ENCODE measurements at places on chromosomes 4 and X.

- DNase-seq = no peak
Measured at GRCh38 chr4:149914119-149915115, 98.8 kb upstream of the IQCM start.

- DNase-seq = no peak
Measured at GRCh38 chr4:55080174-55080865, 45.1 kb downstream of the KDR start.

DNA sequence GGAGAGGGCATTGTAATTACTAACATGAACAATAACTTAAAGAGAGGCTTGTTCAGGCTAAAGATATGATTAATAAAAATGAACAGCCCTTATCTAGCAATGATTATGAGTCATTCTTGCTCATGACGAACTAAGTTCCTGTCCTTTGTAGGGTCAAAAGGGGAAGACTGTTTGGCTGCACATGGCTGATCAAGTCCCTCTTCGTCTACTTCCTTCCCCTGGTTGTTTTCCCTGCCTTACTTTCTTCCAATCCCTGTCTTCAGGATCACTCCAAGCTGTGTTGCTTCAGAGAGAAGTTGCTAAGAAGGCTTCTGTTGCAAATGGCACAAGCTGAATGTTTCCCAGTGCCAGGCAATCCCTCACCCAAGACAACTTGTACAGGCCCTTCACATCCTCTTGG lies 115.0 kb upstream of the HS3ST1 start:
- no peak for DNase-seq

DNA sequence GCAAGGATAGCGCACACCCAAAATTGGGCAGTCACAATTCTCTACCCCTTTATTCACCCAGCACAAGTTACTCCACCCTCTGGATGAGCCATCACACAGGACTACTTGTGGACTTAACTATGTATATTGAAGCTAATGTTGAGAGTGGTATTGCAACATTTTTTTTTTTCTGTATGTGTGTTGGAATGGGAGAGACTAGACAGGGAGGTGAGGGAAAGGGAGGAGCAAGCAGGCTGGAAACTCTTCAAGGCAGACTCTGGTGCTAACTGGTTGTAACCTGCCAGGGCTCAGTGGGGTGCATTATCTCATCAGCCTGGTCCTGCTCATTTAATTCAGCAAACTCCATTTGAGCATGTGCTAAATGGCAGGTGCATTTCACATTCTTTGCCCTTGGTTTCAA lies 18.4 kb upstream of the CWH43 start:
- DNase-seq = no peak

Measured in substantia nigra (tissue), 51 donors.